Activated CD8-positive, alpha-beta T cell treated with anti-CD3 and anti-CD28 coated beads for 36 hours (primary cell): ENCODE measurements at places on chromosomes 6 and 20.

DNA sequence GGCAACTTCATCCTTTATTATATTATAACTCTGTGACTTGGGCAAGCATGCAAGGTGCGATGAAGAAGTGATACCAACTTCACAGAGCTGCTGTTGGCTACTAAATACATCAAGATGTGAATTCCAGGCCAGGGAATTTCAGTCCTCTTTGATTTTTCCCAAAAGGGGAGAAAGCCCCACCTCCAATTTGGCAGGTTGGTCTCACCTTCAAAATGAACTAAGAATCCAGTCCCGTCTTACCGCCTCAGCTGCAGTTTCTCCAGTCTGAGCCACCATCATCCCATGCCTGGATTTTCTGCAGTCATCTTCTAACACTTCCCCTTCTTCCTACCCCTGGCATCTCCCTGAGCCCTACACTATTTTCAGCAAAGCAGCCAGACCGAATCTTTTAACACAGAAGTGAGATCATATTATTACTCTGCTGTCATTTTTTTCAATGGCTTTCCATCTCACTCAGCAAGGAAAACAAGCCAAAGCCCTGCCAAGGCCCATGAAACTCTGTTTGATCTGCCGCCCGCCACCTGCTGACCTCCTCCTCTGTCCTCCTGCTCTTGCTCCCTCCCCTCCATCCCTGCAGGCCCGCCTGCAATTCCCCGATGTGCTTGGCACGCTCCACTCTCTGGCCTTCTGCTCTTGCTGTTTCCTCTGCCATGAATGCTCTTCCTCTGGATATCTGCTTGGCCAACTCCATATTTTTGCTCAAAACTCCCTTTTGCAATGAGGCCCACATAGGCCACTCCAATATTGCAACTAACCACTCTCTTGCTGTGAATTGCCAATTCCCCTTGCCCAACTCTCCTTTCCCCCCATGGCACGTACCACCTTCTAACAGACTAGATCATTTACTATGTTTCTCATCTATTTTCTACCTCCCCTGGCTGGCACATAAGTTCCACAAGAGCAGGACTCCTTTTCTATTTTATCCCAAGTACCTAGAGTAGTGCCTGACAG, 46.0 kb upstream of the TAGAP start:
- no peak for DNase-seq

DNA sequence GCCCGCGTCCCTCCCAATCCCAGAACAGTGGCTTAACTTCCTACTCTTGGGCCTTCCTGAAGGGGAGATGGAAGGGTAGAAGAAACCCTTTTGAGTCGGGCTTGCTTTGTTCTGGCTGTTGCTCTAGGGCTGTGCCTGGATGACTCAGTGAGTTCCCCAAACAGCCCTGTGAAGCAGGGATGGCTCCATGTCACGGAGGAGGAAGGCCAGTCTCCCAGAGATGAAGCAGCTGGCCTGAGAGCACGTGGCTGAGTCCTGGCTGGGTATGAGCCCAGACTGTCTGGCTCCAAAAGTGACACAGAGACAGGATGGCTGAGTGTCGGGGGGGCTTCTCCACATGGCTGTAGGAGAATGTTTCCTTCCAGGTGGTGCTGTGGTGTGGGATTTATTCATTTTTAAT, 4.6 kb downstream of the SYTL3 start:
- DNase-seq, result no peak

DNA sequence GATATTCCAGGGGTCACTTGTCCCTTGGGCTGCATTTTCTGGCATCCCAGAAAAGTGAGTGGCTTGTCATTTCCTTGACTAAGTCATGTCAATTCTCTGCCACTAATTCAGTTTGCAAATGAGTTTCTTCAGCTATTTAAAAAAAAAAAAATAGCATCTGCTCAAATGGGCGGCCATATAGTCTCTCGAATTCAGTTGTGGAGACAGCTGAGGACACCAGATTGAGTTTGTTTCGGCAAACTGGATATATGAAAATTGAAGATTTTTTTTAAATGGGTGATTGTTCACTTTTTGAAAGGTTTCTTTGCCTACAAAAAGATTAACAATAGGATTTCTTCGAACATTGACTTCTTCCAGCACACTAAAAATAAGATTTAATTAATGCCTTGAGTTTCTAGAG, 96.3 kb upstream of the TIAM2 start:
- DNase-seq, result no peak

GRCh38 chr20:49234831-49235230, 15.6 kb downstream of the DDX27 start:
- no peak for DNase-seq

DNA sequence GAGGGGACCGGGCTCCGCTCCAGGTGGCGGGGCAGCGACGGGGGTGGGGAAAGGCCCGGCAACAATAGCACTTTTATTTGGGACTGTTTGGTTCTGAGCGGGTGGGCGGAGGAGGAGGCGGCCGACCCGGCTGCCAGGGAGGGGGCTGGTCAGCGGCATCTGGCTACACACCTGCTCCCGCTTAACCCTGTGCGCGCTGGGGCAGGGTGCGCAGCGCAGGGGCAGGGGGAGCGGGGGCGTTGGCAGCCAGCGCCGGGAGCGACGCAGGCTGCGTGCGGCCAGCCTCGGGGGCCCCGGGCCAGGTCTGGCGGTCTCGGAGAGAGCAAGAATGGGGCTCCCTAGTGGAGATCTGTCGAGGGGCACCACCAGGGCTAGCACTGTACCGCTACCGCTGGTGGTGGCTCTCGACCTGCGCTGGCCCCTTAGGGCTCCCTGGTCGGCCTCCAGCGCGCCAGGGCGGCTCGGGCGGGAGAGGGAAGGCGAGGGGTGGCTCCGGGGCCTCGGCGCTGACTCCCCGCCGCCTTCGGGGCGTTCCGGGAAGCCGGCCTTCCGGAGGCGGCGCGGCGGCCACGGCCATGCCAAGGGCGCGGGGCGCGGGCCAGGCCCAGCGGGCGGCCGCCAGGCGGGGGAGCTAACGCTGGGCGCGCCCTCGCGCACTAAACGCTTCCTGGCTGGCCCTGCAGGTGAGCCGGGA, 92.4 kb downstream of the NCR2 start:
- peak; percentile 43 for DNase-seq

DNA sequence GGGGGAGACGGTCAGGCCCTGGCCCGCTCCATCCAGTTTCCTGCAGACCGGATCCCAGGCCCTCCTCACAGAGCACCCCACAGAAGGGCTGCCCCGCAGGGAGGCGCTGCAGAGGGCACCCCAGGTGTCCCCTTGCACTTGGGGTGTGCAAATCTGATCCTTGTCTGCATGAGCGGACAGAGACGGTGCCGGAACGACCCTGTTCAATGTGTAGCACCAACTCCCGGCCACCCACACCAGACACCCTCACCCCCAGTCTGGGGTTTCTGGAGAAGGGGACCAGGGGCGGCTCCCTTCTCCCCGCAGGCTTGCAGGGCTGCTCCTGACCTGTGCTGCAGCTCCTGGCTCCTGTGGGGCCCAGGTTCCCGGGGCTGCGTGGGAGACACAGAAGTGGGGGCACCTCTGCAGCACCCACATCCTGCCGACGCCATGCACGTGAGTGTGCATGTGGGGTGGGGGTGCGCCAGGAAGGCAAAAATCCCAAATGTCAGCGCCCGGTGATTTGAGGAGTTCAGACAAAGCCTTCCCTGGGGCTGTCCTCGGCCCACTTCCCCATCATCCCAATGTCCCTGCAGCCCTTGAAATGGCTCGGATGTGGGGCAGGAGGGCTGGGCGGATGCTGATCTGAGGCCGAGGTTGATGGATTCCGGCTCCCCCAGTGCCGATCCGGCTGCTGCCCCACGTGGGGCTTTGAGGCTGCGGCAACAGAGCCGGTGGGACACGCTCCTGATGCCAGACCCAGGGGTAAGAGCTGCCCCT, 85.3 kb upstream of the BHLHE23 start:
- no peak for DNase-seq

GRCh38 chr20:39150501-39150900, 188.4 kb downstream of the DHX35 start:
- no peak for DNase-seq
